ENCODE measurements at places on chromosomes 6 and 20. TPM values are rescaled to one million over a fixed set of nuclear protein-coding genes. Genes with fewer than 3 reads are reported as not detected.

POU5F1 gene
- 2,533 TPM for total RNA-seq

DNA sequence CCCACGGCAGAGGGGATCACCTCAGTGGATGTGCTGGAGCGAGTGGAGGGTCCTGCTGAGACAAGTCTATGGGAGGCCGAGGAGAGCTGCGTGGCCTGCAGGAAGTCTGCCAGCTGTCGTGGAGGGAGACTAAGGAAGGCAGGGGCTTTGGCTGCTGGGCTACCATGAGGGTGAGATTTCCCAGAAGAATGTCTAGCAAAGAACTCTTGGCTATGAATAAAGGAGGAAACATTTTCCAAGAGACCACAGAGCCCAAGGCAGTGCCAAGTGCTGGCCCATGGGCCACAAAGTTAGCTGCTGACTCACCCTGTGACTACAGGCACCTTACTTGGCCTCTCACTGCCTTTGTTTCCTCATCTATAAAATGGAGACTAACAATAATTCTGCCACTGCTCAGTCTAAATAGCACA lies 73.4 kb downstream of the PRDM1 start:
- no peaks in the 10 kb centered on the region for H3K27me3 ChIP-seq
- H3K27ac ChIP-seq: no peak overlapping the region
- no peak for DNase-seq
- peaks cover 15% of the 10 kb centered on the region for H3K4me1 ChIP-seq
- no peak overlapping the region for H3K4me3 ChIP-seq

DNA sequence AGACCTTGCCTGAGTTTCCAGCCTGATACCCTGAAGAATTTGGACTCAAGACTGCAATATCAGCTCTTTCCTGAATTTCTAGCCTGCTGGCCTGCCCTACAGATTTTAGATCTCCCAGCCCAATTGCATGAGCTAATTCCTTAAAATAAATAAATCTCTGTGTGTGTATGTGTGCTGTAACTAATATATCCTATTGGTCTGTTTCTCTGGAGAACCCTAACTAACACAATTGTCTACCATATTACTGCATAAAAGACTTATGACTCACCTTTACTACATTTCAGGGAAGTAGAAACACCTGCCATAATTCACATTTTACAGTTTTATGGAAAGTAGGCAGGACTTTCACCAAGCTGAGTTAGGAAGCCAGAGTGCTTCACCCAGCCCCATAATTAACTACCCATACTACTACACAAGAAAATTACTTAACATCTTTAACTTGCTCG lies 90.7 kb upstream of the BEND6 start:
- no peaks in the 10 kb centered on the region for H3K4me1 ChIP-seq
- DNase-seq: no peak
- no peak overlapping the region for H3K4me3 ChIP-seq
- H3K27me3 ChIP-seq: no peaks in the 10 kb centered on the region

ATG5 gene
- total RNA-seq: 39.8 TPM

ZNF512B gene
- 27.0 TPM for total RNA-seq

DNA sequence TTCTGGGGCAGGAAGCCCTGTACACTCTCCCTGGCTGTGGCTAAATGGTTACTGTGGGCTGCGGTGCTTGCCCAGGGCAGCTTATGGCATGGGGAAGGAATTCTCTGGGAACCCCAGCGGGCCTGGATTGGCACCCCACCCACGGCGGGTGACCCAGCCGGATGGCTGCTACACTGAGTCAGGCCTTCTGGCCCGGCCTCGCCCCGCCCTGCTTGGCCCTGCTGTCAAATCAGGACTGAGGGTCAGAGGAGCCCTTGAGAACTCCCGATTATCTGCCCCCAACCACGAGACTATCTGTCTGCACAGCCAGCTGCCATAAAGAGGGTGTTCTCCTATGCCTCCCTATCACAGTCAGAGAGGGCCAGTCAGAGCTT lies 7.3 kb upstream of the ITPR3 start:
- peaks cover 6% of the 10 kb centered on the region for H3K4me1 ChIP-seq
- no peaks in the 10 kb centered on the region for H3K36me3 ChIP-seq
- H3K27me3 ChIP-seq: no peaks in the 10 kb centered on the region
- no peak overlapping the region for H3K27ac ChIP-seq

All from H1 (cell line).